ENCODE measurements at places on chromosomes 11 and 22. TPM values are rescaled to one million over a fixed set of nuclear protein-coding genes. Genes with fewer than 3 reads are reported as not detected.

GRCh38 chr11:91248199-91248807 is 976.3 kb upstream of the FAT3 start:
- DNase-seq: no peak

DNA sequence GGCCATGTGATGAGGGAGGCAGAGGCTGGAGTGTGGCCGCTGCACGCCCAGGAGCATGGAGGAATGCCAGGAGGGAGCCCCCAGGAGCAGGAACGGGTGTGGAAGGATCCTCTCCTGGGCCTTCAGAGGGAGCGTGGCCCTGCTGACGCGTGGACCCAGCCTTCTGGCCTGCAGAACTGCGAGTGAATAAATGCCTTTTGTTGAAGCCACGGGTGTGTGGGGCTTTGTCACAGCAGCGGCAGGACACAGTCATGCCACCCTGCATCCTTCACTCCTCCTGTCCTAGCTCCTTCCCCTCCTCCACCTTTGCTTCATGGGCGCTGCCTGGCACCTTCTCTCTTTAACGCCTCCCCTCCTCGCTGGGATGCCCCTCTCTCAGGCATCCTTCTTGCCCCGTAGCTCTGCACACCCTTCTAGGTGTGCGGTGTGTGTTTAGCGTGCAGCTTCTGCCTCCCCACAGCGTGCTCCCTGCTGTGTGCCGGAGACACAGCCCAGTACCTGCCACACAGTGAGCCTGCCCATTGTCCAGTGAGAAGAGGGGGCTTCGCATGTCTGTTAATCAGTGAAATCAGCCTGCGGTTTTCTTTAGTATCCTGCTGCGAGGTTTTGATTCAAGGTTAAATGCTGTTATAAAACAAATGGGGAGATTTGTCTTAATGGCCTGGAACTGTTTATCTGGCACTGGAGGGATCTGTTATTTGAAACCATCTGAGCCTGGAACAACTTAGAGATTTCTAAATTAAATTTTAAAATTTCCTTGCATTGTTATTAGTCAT is 459.6 kb downstream of the TBC1D22A start:
- no peak for DNase-seq

DNA sequence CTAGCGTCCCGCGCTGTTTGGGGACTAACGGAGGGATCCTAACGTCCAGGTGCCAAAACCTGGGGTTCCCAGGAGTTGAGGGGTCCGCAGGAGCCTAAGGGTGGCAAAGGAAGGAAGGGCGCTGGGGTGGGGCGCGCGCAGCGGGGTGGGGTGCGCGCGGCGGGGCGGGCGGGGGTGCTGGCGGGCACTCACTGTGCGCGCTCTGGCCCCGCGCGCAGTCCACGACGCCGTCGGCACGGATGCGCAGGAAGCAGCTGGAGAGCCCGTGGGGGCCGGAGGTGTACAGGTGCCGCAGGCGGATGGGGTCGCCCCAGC is 412 bp downstream of the FGF19 start:
- no peak for DNase-seq

DNA sequence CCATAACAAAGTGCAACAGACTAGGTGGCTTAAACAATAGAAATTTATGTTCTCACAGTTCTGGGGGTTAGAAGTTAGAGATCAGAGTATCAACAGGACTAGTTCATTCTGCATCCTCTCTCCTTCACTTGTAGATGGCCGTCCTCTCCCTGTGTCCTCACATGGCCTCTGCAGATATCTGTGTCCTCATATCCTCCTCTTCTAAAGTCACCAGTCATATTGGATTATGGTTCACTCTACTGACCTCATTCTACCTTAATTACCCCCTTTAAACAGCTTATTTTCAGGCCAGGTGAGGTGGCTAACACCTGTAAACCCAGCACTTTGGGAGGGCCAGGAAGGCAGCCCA is 135.1 kb downstream of the RAB38 start:
- DNase-seq: no peak

GRCh38 chr11:14567064-14567651 is 47.0 kb upstream of the PSMA1 start:
- DNase-seq: peak; percentile 49

DNA sequence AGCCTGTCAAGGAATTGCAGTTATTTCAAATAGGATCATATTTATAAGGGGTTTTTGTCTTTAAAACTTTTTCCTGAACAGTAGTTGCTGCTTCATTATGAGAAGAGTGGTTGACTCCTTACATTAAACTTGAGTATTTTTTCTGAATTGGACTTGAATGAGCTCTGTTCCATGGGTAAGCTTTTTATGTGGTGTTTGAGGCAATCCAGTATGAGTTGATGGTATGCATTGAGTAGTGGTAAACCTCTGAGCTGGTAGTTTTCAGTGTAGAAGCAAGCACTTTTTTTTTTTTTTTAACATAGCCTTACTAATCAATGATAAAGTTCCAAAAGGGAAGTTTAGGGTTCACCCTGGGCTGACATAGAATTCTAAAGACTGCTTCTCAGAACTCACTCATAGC is 3.4 kb downstream of the KMT2A start:
- no peak for DNase-seq

DNA sequence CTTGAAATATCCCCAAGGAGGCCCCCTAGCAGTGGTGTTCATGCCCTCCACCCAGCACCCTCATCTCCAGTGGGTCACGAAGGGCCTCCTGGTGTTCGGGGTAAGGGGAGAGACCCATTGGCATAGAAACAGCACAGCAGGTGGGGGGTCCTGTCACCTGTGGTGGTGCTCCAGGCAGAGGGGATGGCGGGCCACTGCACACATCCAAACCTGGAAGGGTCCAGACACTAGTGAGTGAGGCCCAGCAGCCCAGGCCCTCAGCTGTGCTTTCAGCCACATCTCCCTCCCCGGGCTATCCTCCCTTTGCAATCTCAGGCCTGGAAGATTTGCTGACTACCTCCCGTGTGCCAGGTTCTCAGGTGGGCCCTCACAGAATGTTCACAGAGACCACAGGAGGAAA is 59.4 kb upstream of the LYVE1 start:
- no peak for DNase-seq

DNA sequence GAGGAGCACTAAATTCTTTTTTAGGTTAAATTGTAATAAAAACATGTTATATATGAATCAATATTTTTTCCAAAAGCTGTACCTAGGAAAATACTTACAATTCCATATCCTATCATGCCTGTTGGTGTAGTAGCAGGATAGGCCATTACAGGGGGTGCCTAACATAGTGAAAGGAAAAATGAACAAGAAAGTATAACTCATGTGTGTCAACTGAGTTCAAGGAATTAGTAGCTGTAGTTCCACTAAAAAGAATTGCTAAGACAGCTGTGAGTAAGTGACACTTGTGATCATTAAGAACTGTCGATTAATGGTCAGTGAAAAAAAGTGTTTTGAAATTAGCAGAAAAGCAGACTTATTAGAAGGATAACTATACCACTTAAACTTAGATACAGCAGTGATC is 92.4 kb downstream of the PICALM start:
- DNase-seq: no peak

- DNase-seq: no peak
Measured at GRCh38 chr22:46484156-46484860, 53.1 kb downstream of the CELSR1 start.

DNA sequence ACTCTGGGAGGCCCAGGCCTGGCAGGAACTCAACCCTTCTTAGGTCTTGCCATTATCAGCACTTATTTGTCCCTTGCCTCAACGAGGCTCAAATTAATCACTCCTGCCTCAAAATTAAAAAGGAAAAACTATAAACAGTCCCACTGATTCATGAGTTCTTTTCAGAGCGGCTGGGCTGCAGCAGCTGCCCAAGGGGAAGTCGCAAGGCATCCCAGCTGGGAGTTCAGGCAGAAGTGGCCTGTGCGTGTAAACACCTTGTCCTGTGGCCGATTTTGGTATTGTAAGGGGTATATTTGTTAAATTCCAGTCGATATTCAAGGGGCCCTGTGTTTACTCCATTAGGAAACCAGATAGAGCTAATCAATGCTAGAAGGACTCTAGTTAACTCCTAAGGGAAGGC is 213.9 kb upstream of the CADM1 start:
- DNase-seq: no peak

DNA sequence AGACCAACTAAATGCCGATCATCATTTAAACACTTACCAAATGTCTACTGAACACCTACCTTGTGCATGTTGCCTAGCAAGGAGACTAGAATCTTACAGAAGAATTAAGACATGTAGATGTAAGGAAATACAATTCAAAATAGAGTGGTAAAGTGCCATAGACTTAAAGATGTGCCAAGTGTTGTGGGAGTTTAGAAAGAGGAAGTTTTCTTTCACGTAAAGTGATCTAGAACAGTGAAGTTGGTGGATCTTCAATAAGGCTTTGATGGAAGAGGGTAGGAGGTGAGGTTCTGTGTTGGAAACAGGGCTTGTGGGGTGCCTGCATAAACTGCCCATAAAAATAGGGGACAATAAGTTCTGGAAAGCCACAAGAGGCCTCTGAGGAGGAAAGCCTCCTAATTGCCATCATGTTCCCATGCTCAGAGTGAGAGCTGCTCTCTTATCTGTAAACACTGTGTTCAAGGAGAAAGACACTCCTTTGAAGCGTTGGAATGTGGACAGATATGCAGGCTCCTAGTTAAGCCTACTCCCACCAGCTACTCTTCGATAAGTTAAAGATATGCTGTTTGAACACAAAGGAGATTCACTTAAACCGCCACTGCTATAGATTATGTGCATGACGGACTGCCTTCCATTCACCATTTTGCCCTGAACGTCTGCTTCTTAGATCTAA is 66.7 kb downstream of the HSD17B12 start:
- DNase-seq: no peak

DNA sequence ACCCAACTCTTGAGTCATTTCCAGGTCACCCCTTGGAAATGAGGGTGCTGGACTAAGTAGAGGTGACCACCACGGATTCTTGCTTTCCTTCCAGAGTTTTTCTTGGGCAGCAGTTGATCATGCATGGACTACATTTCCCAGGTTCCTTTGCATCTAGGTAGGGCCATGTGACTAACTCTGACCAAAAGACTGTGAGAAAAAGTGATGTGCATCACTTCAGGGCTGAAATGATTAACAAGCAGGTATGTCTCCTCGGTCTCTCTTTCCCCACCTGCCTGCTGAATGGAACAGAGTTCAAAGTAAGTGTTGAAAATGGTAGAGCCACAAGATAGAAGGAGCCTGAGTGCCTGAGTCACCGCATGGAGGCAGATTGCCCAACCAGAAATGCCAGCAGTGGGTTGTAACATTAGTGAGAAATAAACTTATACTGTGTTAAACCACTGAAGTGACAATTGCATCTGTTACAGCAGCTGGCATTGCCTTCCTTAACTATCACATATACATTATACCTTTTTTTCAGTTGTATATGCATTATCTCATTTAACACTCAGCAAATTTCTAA is 113.5 kb downstream of the MN1 start:
- no peak for DNase-seq

DNA sequence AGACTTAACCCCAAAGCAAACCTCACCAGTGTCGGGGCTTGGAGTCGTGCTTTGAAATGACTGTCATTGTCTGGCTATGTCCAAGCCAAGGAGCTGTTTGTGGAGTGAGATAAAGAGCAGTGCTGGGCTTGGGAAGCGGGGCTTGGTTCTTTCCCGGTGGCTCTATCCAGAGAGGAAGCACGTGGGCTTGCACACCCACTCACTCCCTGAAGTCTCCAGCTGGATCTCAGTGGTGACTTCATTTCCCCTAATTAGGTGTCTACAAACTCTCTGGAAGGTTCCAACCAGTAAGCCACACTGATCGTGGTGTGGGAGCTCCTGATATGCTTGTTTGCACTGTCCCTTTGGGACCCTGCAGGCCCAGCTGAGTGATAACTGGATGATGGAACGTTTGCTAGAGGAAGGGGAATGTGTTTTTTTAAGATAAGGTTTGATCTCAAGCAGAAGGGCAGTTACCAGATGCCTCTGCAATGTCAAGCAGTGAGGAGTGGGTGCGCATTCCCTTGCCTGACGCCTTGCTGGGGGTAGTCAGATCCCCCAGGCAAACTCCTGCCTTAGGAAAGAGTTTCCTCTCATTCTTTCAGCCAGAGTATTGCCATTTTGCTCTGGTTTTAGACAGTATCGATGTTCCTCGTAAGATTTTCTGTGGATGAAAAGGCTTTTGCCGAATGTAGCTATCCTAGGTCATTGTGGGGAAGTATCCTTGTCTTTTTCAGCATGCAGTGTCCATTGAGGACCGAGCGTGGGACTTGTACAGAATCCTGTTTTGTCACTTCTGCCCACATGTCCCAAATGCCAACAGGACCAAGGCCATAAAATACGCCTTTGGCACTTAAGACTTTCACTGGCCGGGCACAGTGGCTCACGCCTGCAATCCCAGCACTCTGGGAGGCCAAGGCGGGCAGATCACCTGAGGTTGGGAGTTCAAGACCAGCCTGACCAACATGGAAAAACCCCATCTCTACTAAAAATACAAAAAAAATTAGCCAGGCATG is 90.9 kb downstream of the MICAL2 start:
- no peak for DNase-seq

DNA sequence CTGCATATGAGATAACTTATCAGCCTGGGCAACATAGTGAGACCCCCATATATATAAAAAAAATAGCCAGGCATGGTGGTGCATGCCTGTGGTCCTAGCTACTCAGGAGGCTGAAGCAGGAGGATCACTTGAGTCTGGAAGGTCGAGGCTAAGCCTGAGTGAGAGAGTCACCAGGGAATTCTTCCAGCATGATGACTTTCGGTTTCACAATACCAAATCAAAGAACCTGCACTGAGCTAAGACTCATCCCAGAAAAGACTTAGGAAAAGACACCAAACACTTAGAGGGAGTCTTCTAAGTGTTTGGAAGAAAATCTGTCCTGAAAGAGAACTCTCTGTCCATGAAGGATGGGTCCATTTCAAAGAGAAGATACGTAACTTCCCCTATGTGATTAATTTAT is 12.7 kb downstream of the STK33 start:
- DNase-seq: no peak

GRCh38 chr22:36734171-36735058 is 30.9 kb upstream of the CACNG2 start:
- no peak for DNase-seq

- DNase-seq: peak; percentile 79
Measured at GRCh38 chr22:24423519-24424000, 3.8 kb upstream of the ADORA2A start.

Gene P4HA3
- polyA plus RNA-seq: not detected

Gene SYT9
- polyA plus RNA-seq: not detected

Gene SMC1B
- polyA plus RNA-seq: not detected

Gene MS4A6E
- polyA plus RNA-seq: not detected

Gene SEC14L6
- not detected for polyA plus RNA-seq

Gene INPP5J
- 0.07 TPM for polyA plus RNA-seq

Gene RAG2
- polyA plus RNA-seq: not detected

Gene TMEM191B
- 6.1 TPM for polyA plus RNA-seq

Gene UCP3
- polyA plus RNA-seq: 8.9 TPM

Data from B cell (primary cell).